ENCODE measurements at places on chromosomes 5 and 9. TPM values are rescaled to one million over a fixed set of nuclear protein-coding genes. Genes with fewer than 3 reads are reported as not detected.

- DNase-seq, result no peak
- H3K36me3 ChIP-seq, result no peaks in the 10 kb centered on the region
- no peak overlapping the region for H3K4me3 ChIP-seq
- peaks cover 13% of the 10 kb centered on the region for H3K27me3 ChIP-seq
- H3K27ac ChIP-seq, result no peak overlapping the region
Measured at GRCh38 chr5:31382051-31382878, 149.6 kb downstream of the DROSHA start.

- no peak for DNase-seq
- H3K4me1 ChIP-seq, result no peaks in the 10 kb centered on the region
Measured at GRCh38 chr9:29969856-29970647, 2396.8 kb upstream of the C9orf72 start.

DNA sequence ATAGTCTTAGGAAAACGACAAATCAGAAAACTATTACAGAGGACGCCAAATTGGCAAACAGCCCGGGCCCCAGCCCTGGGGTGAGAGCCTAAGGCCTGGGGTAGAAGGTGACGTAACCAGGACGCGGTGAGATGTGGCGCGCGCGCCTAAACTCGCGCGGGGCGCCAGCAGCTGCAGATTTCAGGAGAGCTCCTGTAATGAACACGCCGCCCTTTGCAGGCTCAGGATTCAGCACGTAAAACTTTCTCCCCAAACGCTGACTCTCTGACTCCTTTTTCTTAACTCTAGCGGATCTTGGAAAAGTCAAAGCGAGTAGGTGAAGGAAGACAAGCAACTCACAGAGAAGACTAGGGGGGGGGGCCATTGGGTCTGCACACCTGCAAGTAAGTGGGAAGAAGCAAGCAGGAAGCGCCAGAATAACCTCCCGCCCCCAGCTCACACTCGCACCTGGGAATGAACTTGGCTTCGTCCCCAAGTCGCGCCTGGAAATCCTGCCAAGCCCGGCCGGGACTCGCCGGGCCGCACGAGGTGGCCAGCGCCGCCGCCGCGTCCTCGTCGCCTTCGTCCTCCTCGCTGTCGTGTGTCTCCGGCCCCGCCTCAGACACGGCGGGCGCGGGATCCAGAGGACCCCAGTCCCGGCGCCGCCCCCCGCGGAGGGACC lies 822 bp downstream of the RASEF start:
- H3K36me3 ChIP-seq, result no peaks in the 10 kb centered on the region
- no peak overlapping the region for H3K27ac ChIP-seq
- H3K4me1 ChIP-seq, result no peaks in the 10 kb centered on the region
- H3K4me3 ChIP-seq, result no peak overlapping the region
- H3K27me3 ChIP-seq, result no peaks in the 10 kb centered on the region

DNA sequence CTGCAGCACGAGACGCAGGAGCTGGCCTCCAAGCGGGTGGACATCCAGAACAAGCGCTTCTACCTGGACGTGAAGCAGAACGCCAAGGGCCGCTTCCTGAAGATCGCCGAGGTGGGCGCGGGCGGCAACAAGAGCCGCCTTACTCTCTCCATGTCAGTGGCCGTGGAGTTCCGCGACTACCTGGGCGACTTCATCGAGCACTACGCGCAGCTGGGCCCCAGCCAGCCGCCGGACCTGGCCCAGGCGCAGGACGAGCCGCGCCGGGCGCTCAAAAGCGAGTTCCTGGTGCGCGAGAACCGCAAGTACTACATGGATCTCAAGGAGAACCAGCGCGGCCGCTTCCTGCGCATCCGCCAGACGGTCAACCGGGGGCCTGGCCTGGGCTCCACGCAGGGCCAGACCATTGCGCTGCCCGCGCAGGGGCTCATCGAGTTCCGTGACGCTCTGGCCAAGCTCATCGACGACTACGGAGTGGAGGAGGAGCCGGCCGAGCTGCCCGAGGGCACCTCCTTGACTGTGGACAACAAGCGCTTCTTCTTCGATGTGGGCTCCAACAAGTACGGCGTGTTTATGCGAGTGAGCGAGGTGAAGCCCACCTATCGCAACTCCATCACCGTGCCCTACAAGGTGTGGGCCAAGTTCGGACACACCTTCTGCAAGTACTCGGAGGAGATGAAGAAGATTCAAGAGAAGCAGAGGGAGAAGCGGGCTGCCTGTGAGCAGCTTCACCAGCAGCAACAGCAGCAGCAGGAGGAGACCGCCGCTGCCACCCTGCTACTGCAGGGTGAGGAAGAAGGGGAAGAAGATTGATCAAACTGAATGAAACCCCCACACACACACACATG lies 654 bp downstream of the PURA start:
- H3K4me1 ChIP-seq, result peaks cover 28% of the 10 kb centered on the region
- H3K36me3 ChIP-seq, result no peaks in the 10 kb centered on the region
- peak overlapping the region; percentile 78 for H3K27ac ChIP-seq
- DNase-seq, result peak; percentile 45
- no peaks in the 10 kb centered on the region for H3K27me3 ChIP-seq
- H3K4me3 ChIP-seq, result peak overlapping the region; percentile 65

DNA sequence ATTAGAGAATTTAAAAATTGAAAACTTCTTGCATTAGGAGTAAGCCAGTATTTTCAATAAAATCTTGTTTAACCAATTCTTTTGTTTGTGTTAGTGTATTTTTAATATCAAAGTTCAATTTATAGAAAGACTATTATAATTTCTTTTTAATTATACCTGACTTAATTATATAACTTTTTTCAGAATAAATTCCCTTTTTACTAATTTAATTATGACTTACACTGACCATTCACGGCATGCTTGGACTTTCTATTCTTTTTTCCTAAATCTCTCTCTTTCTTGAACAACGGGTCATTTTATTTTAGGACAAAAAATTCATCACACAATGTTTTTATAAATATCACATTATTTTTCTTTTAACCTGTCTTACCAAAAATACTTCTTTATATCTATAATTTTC lies 555.3 kb upstream of the PTGER4 start:
- H3K27ac ChIP-seq, result no peak overlapping the region
- H3K4me3 ChIP-seq, result no peak overlapping the region
- no peak for DNase-seq
- no peaks in the 10 kb centered on the region for H3K27me3 ChIP-seq

GRCh38 chr5:37396352-37396751 lies 17.2 kb downstream of the WDR70 start:
- no peaks in the 10 kb centered on the region for H3K4me1 ChIP-seq
- no peak overlapping the region for H3K27ac ChIP-seq
- DNase-seq, result no peak
- no peak overlapping the region for H3K4me3 ChIP-seq
- no peaks in the 10 kb centered on the region for H3K27me3 ChIP-seq
- H3K36me3 ChIP-seq, result peaks cover 59% of the 10 kb centered on the region

GRCh38 chr9:14340219-14340873 lies 26.4 kb upstream of the NFIB start:
- H3K36me3 ChIP-seq, result no peaks in the 10 kb centered on the region
- DNase-seq, result no peak
- no peak overlapping the region for H3K27ac ChIP-seq
- peaks cover 2% of the 10 kb centered on the region for H3K27me3 ChIP-seq

GRCh38 chr5:82174128-82174918 lies 103.8 kb downstream of the RPS23 start:
- no peaks in the 10 kb centered on the region for H3K36me3 ChIP-seq
- H3K27me3 ChIP-seq, result no peaks in the 10 kb centered on the region
- H3K4me1 ChIP-seq, result no peaks in the 10 kb centered on the region
- H3K27ac ChIP-seq, result no peak overlapping the region

DNA sequence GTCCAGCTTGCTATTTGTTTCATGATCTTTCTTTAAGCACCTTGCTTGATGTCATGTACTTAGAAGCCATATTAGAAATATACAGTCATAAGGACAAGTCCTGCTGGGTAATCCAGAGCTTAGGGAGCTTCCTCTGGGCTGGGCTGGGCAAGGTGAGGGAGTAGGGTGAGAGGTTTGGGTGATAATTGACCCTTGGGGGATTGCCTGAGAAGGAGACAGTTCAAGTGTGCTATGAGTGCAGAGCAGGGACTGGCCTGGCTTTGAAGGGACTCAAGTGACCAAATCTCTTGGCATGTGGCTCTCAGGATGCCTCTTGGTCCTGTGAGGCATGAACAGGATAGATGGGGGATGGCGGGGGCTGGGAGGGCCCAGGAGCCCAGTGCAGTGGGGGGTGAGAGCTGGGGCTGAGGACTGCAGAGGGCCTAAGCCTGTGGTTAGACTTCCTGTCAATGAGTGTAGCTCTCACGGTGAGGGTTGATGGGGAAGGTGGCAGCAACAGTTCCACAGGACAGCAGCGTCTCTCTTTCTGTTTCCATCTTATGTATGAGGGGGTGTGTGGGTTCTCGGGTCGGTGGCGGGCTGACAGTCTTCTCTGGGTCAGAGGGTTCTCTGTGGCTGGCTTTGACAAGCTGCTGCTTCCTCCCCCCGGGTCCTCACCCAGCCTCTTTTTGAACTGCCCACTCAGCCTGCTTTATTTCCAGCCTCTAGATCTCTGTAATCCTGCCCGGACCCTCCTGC lies 53.5 kb downstream of the RGS3 start:
- no peak overlapping the region for H3K4me3 ChIP-seq
- H3K27ac ChIP-seq, result no peak overlapping the region
- no peak for DNase-seq
- no peaks in the 10 kb centered on the region for H3K4me1 ChIP-seq

DNA sequence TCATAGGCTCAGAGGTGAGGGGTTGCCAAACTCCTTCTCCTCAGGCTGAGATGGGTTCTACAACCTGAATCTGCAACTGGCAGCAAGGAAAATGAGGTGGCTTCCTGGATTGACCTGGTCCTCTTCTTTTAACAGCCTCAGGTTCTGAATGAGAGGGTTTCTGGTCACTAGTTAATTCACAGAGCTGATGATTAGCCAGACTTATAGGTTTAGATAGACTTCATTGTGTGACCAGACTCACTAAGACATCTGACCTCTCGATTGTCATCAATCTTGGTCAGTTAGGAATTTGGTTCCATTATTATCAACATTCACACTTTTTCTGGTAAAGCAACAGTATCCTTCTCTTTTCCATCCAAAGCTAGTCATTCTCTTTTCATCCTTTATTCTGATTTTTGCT lies 257.9 kb downstream of the PAPPA start:
- H3K27ac ChIP-seq, result no peak overlapping the region
- H3K4me3 ChIP-seq, result no peak overlapping the region
- H3K36me3 ChIP-seq, result no peaks in the 10 kb centered on the region
- peaks cover 18% of the 10 kb centered on the region for H3K4me1 ChIP-seq

DNA sequence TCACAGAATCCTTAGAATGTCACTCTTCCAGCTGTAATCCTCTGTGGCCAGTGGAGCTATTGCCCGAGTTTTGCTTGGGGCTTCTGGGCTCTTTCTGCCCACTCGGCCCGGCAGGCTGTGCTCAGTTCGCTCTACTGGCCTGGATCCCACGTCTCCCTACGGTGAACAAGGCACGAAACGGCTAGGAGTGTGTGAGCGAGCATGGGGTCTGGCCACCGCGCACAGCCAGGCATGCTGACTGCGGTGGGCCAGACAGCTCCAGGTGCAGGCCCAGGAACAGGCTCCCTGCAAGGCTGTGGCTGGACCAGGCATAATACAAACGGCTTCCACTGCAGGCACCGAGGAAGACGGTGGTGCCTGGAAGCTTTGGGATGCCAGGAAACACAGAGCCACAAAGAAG lies 2035.5 kb upstream of the ACO1 start:
- no peaks in the 10 kb centered on the region for H3K27me3 ChIP-seq
- H3K4me1 ChIP-seq, result no peaks in the 10 kb centered on the region
- no peak overlapping the region for H3K27ac ChIP-seq
- no peak for DNase-seq
- H3K36me3 ChIP-seq, result no peaks in the 10 kb centered on the region

GRCh38 chr5:74562122-74562521 lies 78.4 kb downstream of the ENC1 start:
- no peak for DNase-seq
- no peak overlapping the region for H3K27ac ChIP-seq
- H3K4me3 ChIP-seq, result no peak overlapping the region
- H3K36me3 ChIP-seq, result no peaks in the 10 kb centered on the region

DNA sequence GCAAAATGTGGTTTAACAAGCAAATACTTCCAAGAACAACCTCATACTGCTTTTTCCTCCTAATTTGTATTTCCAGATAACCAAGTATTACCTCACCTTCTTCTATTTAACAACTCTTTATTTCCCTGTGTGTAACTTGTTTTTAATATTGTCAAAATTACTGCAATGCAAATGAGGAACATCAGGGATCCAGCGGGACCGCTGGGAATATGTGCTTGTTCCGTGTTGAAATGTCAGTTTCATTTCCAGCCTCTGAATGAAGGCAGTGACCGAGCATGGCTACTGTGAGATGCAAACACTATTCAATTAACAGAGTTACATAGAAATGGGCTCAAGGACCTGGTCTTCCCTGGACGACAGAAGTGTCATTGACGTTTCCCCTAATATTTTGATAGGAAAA lies 110.8 kb upstream of the CTSL start:
- DNase-seq, result no peak
- peaks cover 10% of the 10 kb centered on the region for H3K4me1 ChIP-seq
- H3K36me3 ChIP-seq, result peaks cover 17% of the 10 kb centered on the region
- H3K27ac ChIP-seq, result no peak overlapping the region

DNA sequence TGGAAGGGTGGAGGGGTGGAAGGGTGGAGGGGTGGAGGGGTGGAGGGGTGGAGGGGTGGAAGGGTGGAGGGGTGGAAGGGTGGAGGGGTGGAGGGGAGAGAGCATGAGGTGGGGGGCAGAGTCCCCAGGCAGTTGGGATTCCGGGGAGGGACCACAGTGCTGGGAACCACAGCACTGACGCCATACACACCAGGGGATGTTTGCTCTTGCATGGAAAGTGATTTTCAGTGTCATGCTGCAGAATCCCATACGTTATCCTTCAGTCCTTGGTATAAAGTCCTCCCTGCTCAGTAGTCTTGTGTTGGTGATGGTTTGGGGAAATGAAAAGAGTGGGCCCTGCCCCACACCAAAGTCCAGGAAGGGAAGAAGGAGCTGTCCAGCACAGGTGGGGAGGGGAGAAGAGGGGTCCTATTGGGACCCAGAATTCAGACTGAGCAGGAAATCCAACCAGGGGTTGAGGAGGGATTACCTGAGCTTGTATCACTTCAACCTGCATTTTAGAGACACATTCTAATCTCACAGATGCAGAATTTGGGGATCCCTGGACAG lies 5.5 kb upstream of the FIBCD1 start:
- H3K4me1 ChIP-seq, result peaks cover 21% of the 10 kb centered on the region
- no peaks in the 10 kb centered on the region for H3K36me3 ChIP-seq
- no peak overlapping the region for H3K4me3 ChIP-seq
- H3K27me3 ChIP-seq, result peaks cover 82% of the 10 kb centered on the region

Gene KCNV2
- total RNA-seq, result not detected

Gene DNAJA1
- 137 TPM for total RNA-seq

Gene CCL28
- not detected for total RNA-seq

Gene PLPPR1
- not detected for total RNA-seq

Gene CRB2
- 1.2 TPM for total RNA-seq

Measured in K562 (cell line).